ENCODE measurements at places on chromosomes 7 and 10.

DNA sequence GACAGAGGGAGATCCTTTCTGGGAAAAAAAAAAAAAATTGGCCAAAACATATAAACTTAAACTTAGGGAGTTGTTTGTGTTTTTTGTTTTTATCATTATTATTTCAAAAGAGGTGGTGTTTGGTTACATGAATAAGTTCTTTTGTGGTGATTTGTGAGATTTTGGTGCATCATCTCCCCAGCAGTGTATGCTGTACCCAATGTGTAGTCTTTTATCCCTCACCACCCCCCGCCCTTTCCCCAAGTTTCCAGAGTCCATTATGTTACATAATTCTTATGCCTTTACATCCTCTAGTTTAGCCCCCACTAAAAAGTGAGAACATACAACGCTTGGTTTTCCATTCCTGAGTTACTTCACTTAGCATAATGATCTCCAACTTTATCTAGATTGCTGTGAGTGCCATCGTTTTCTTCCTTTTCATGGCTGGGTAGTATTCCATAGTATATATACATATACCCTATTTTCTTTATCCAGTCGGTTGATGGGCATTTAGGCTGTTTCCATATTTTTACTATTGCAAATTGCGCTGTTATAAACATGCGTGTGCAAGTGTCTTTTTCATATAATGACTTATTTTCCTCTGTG, 148.1 kb upstream of the ZNF92 start:
- DNase-seq, result no peak

GRCh38 chr10:46539596-46540411, 16.7 kb downstream of the GPRIN2 start:
- no peak for DNase-seq

GRCh38 chr10:74026428-74027015, 28.6 kb downstream of the VCL start:
- DNase-seq, result no peak

- no peak for DNase-seq
Observed at GRCh38 chr10:73576178-73576889, 14.8 kb downstream of the USP54 start.

DNA sequence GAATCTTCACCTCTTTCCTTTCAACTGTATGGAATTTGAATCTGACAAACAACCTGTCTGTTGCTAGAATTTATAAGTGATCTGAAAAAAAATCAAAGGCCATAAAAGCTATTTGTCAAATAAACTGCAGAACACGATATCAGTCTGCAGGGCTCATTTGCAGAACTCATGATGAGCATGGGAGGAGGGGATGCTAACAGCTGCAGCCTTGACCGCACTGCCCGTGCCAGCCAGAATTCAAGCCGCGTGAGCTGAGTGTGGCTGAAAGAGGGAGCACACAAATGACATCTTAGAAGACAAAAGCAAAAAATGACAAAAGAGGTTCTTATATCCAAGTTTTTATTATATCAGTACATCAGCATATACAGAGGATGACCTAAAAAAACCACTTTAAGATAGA, 15.7 kb downstream of the LRRTM3 start:
- no peak for DNase-seq

- DNase-seq, result no peak
Observed at GRCh38 chr10:69312528-69312927, 34.2 kb downstream of the HK1 start.

DNA sequence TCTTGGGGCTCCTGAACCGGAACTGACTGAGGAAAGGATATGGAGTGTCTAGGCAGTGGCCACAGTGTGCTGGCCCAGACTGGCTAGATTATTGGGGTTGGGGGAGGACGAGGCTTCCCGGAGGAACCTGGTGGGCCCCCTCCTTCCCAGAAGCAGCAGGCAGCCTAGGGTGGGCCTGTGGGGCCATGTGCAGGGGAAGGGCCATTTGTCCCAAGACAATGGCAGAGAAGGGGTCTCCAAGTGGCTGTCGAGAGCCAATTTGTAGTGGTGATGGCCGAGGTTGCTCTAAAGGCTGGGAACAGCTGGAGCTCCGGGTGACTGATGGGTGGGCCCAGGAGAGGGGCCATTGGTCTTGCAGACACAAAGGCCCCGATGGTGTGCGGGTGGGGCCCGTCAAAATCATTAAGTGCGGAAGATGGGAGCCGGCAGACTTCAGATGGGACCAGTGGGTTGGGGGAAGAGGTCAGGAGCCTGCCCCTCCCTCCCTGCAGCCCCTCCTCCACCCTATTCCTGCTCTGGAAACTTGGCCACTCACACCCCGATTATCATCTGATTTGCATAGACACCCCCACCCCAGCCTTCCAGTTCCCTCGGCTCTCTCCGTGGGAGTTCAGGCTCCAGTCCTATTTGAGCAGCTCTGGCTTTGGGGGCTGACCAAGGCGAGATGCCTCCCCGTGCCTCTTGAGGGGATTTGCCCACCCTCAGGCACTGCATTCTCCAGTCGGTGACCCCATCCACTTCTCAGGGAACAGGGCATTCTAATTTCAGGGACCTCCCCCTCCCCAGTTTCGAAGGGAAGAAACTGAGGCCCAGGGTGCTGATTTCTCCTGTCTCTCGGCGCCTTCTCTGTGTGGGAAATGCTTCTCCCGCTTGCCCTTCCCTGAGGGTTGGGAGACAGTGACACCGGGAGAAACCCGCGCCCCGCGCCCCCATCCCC, 36.0 kb upstream of the PAX2 start:
- no peak for DNase-seq

DNA sequence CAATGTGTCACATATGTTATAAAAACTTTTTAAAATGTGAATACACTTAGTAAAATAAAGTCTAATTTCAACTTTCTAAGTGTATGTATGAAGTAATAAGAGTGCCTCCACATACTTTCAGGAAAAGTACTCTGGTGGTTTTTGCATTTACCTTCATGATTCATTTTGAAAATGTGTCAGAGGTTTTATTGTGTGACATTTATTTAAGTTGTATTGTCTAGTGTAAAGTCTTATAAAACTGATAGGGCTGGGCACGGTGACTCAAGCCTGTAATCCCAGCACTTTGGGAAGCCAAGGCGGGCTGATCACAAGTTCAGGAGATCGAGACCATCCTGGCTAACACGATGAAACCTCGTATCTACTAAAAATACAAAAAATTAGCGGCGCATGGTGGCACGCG, 226.5 kb downstream of the ITGB1 start:
- no peak for DNase-seq

- no peak for DNase-seq
Observed at GRCh38 chr7:112279042-112279441, 72.5 kb downstream of the ZNF277 start.

DNA sequence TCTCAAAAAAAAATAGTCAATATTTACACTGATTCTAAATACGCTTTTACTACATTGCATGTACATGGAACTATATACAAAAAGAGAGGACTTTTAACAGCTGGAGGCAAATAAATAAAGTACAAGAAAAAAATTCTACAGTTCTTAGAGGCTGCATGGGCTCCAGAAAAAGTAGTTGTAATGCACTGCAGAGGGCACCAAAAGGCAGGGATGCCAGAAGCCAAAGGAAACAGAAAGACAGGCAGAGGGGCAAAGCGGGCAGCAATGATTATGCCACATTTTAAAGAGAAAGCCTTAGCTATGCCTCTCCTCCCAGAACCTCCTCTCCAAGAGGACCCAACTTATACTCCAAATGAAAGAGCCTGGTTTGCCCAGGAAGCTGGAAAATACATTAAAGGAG, 11.6 kb upstream of the ADCK2 start:
- no peak for DNase-seq

DNA sequence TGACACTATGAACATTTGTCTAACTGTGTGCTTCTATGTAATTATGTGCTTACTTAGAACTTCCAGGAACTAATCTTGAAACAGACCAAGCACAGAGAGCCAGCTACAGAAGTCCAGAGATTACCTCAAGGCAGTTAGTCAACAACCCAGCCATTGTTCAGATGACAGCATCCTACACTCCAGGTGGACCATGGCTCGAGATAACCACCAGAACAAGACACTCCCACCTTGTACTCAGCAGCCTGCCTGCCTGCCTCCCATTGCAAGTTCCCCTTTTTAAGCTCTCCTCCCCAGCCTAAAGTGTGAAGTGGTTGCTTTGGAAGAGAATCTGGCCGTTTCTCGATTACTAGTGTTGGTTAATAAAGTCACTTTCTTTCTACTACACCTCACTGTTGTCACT, 1080.6 kb upstream of the LRRN3 start:
- DNase-seq, result no peak

DNA sequence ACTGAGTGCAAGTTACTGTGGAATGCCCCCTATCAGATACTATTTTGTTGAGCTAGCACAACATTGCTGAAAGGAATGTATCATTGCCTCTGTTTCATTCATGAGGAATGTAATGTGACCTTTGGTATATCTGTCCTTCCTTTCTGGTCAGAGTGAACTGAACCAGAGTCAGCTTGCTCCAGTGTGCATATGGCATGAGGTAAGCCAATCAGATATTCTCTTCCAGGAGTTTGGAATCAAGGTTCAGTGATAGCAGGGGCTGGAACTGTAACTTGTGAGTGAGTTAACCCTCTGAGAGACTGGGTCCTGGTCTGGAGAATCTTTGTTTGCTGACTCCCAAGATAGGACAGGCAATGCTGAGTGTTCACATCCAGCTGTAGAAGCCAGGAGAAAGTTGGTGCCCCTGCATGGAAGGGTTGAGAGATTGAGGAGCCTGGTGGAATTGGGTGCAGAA, 45.3 kb upstream of the OSBPL3 start:
- no peak for DNase-seq

- DNase-seq, result no peak
Observed at GRCh38 chr10:26685441-26685840, 12.1 kb upstream of the PDSS1 start.

GRCh38 chr7:89377219-89377618, 581.7 kb upstream of the TEX47 start:
- no peak for DNase-seq

DNA sequence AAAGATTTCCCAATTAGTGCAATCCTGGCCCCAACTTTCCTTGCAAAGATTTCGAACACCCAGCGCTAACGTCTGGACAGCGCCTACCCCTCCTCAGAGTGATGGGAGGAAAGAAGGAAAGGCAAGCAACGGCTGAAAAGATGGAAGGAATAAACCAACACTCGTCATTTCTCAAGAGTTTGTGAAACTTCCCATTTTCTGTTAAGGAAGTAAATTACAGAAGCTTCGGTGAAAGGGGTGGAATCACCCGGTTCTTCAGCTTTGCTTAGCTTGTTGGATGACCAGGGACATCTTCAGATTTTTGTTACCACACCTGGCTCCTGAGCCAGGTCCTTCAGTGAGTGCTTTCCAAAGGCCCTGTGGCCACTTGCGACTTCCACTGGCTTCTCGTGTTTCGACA, 313.1 kb downstream of the SKIDA1 start:
- DNase-seq, result no peak

DNA sequence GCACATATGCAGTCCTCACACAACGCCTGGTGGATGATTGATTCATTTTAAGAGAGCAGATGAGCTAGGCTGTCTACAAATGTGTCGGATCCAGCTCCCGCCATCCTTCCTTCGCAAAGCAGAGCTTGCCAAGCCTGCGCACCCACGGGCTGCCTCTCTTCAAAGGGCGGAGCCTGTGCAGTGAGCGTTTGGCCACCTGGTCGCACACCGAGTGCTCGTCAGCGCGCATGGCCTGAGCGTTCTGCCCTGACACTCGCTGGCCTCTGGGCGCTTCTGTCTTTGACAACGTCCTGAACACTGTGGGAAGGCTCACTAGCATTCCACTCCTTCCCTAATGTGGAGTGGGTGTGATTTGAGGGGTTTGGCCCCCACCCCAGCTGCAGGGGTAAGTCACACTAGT, 47.1 kb upstream of the TMEM72 start:
- DNase-seq, result no peak

GRCh38 chr10:76644476-76644875, 993.1 kb downstream of the KCNMA1 start:
- DNase-seq, result no peak

DNA sequence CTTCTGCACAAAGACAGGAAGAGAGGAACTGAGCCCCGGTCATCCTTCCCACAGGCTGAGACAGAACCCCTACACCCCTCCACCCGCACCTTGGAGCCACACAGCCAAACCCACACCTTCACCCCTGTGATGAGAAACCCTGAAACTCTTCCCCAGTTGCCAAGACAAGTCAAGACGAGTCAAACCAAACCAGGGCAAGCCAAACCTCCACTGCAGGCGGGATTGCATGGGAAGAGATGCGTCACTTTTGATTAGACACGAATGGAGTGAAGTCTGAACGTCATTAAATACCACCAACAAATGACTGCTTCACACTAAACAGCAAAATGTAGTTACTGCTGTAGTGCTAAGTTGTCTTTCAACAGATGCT, 73.8 kb downstream of the PRPF18 start:
- no peak for DNase-seq

- no peak for DNase-seq
Observed at GRCh38 chr10:123068087-123068853, 59.5 kb downstream of the ACADSB start.

DNA sequence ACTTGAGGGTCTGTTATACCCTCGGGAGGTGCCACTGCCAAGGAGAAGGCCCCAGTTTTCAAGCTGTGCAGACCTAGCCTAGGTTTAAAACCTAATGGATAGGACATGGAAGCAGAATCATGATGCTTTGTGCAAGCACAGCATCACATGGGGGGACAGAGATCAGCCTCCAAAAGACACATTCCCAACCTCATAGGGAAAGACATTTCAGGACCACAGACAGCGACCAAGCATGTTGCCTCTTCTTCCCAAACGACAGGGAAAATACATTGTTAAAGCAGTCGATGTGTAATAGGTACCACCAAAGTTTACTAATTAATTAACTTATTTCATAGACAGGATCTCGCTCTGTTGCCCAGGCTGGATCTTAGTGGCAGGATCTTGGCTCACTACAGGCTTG, 573.9 kb downstream of the TCERG1L start:
- no peak for DNase-seq

DNA sequence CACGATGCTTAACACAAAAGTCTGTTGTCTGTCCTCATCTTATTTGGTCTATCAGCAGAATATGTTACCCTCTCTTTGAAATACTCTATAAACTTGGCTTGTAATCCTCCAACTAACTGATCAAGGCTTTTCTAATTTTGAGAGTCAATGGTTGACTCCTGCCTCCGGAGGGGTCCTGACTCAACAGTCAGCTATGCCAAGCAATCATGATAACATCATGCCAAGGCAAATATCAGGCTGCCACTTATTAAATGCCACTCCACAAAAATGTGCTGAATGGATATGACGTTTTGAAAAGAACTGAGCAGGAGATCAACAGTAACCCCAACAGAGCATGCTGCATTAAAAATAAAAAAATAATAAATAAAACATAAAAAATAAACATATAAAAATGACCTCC, 116.1 kb downstream of the PARD3 start:
- no peak for DNase-seq

All from stimulated activated CD8-positive, alpha-beta memory T cell treated with anti-CD3 and anti-CD28 coated beads, Interleukin-2, amount 100 ng/mL, for 48 hours (primary cell).